ENCODE measurements at places on chromosomes 4 and X. TPM values are rescaled to one million over a fixed set of nuclear protein-coding genes. Genes with fewer than 3 reads are reported as not detected.

- no peak for DNase-seq
Observed at GRCh38 chrX:65493431-65493830, 41.2 kb downstream of the LAS1L start.

- no peak for DNase-seq
Observed at GRCh38 chr4:174521800-174522182, 497 bp downstream of the HPGD start.

DNA sequence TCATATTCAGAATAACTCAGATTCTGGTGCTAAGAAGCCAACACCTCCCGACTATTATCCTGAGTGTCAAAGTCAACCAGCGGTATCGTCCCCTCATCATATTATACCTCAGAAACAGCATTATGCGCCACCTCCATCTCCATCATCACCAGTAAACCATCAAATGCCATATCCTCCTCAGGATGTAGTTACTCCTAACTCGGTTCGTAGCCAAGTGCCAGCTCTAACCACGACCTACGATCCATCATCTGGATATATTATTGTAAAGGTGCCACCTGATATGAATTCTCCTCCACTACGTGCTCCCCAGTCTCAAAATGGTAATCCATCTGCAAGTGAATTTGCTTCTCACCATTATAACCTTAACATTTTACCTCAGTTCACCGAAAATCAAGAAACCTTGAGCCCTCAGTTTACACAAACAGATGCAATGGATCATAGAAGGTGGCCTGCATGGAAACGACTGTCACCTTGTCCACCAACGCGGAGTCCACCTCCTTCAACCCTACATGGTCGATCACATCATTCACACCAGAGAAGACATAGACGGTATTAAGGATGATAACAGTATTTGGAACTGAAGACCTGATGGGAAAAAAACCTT lies 1.1 kb downstream of the CBLL2 start:
- DNase-seq: no peak

- DNase-seq: no peak
Observed at GRCh38 chr4:167419468-167420140, 185.3 kb upstream of the SPOCK3 start.

GRCh38 chrX:72100824-72101351 lies 30.8 kb downstream of the RTL5 start:
- no peak for DNase-seq

GRCh38 chr4:35900286-35901243 lies 343.7 kb downstream of the ARAP2 start:
- no peak for DNase-seq

DNA sequence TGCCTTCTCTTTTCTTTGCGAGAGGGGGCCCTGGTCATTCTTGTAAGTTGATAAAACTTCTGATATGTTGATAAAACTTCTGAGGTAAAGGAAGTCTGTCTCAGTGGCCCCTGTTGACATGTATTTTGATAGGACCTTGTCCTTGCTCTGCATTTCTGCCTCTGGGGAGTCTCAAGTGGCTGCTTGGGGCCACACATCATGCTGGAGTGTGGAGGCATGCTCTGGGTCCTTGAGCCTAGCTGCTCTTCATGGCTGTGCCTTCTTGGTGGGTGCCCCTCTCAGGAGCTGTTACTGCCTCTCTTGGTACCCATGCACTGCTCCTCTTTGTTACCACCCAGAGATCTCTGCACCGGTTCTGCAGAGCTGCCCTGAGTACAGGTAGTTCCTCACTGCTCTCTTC lies 14.2 kb downstream of the NSD2 start:
- DNase-seq: no peak

DNA sequence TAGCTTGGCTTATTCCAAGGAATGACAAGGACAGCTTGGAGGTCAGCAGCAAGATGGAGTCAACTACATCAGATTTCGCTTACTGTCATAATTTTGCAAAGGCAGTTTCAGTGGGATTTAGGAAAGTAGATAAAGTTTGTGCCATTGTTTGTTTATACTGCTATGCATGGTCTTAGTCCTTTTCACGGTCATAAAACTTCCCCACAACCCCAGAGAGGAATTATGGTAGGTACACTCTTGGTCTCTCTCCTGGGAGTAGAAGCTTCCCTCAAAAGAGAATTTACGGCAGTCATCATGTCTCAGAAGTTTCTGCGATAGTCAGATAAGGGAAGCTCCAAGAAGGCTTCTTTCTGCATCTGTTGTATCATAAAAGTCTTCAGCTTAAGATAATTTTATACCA lies 27.9 kb upstream of the HERC6 start:
- DNase-seq: no peak

DNA sequence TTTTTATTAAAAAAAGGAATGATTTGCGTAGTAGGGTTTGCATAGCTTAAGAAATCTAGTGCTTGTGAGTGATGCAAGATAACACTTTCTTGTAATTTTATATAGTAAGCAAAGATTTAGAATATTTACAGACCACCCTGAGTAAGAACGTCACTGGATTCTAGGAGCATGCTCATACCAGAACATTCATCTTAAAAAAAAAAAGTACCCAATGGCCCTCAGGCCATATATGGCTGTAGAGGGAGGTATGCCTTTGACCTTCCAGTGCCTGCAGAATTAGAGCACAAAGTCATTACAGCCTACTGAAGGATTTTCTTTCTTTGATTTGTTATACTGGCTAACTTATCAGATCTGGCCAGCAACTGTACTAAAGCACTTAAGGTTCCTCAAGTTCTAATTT lies 236.3 kb upstream of the GYPA start:
- DNase-seq: no peak

DNA sequence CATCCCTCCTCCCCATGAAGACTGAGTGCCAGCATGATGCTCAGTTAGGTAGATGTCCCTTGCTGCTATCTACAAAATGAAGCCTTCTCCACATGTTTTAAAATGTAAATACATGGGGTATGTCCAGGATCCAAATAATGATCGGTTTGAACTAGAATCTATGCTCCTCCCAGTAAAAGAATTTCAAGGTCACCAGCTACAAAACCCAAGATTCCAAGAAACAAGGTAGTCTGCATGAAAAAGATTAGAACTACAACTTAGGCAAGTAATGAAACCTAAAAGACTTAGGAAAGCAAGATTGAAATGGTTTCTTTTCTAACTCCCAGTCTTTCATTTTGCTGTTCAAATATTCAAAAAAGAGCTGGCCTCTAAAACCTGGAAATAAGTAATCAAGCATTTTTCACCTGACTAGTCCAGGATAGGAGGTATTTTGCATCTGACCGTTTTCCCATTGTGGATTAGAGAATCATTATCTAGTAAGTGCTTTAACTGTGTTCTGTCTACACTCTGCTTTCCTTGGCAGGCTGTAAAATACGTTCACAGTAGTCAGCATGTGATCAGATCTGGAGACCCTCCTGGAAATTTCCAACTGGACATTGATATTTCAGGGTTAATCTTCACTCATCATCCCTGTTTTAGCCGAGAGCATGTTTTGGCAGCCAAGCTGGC lies 57.4 kb downstream of the CC2D2A start:
- no peak for DNase-seq

The SMIM14 gene
- 1.1 TPM for total RNA-seq

The TREX2 gene
- 2.4 TPM for total RNA-seq

- DNase-seq: peak; percentile 56
Observed at GRCh38 chr4:15799701-15800100, 21.6 kb downstream of the CD38 start.

- peak; percentile 64 for DNase-seq
Observed at GRCh38 chr4:86961116-86961515, 26.3 kb downstream of the AFF1 start.

DNA sequence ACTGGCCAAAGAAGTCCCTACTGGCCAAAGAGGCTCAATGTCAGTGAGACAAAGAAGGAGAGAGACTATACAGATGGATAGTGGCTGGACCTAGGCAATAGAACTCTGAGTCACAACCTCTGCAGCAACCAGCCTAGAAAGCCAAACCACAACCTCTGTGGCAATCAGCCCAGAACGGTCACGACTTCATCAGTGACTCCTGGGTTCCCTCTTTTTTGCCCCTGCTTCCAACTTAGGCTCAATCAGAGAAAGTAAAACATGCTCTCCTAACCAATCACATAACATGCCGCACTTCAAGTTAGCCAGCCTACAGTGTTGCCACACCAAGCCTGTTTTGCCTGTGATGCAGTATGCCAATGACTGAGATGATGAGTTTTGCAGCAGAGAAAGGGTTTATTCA lies 203.4 kb downstream of the ANAPC10 start:
- DNase-seq: no peak

Measured in OCI-LY7 (cell line).